ENCODE measurements at places on chromosomes 12 and 14.

DNA sequence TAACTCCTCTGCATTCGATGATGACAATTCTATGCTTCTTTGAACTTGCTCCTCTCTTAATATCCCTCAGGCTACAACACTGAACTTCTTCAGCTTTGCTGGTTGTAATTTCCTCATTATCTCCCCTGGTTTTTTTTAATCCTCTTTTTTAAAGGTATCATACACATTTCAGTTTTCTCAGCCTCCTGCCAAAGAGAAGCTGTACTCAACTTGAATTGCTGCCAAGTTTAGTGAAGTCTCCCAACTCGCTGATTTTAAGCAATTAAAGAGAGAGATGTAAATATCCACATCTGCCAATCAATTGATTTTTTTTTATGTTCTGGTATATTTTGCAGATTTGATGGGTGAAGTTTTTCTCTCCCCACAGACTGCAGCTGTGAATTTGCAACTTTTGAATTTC, 817.8 kb downstream of the GALC start:
- no peak for DNase-seq

- DNase-seq, result no peak
These were observed 174.1 kb upstream of the PRMT8 start for GRCh38 chr12:3316776-3317480.

DNA sequence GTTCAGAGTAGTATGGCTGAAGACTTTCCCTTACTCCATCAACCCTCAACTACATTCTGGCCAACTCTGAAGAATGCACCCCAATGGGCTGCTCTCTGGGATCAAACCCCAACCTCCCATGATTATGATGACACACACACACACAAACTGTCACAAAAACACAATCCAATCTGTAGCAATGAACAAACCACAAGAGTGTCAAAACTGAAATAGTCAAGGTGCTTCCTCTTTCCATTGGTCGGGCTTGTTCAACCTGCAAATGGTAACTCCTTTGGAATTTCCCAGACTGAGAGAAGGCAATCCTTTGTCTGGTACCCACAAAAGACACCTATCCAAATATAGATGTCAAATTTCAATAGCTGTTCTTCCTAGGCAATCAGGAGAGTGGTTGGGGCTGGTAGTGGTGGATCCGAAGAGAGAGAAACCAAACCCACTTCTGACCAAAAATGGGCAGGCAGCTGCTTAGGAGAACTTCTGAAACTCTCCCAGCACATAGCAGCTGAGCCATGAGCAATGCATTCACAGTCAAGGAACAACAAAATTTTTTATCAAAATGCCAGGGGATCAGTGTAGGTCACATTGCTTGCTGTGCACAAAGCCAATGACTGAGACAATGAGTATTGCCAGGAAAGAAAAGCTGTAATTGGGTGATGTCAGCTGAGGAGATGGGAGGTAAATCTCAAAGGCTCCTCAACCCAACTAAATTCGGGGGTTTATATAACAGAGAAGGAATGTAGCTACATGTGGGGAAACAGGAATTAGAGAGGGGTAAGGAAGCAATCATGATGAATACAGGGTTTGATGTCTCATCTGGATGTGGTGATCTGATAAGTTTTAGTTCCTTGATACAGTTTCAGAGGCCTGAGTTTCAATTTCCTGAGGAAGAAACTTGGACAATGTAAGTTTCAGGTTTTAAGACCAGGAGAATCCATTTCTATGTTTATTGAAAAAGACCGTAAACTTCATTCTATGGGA, 191.4 kb downstream of the KITLG start:
- no peak for DNase-seq

DNA sequence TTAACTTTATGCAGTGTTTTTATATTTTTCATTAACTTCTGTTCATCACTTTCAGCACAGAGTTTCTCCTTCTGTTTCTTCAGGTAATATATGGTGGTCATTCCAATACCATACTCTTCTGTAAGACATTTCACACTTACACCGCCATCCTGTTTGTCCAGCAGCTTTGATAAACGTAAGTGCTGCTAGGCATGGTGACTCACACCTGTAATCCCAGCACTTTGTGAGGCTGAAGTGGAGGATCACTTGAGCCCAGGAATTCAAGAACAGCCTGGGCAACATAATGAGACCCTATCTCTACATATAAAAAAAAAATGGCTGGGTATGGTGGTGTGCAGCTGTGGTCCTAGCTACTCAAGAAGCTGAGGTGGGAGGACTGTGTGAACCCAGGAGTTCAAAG, 55.8 kb downstream of the EXOC5 start:
- DNase-seq, result no peak

DNA sequence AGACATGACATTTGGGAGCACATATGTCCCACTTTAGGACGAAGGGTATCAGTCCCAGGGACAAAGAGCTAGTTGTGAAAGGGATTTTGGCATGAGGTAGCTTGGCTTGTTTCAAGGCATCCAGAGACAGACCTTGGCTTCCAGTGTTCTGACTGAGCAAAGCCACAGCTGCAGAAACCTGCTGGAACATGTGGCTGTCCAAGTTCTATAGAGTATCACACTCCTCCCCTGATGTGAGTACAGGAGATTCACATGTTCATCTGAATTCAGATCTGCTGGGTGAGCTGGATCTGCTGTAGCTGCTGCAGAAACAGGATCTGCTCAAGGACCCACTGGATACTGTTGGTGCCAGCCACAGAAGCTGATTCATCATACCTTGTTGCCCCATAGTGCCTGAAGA, 10.1 kb upstream of the C14orf39 start:
- DNase-seq, result no peak

GRCh38 chr14:50089208-50089607, 27.2 kb downstream of the VCPKMT start:
- DNase-seq, result peak; percentile 38

DNA sequence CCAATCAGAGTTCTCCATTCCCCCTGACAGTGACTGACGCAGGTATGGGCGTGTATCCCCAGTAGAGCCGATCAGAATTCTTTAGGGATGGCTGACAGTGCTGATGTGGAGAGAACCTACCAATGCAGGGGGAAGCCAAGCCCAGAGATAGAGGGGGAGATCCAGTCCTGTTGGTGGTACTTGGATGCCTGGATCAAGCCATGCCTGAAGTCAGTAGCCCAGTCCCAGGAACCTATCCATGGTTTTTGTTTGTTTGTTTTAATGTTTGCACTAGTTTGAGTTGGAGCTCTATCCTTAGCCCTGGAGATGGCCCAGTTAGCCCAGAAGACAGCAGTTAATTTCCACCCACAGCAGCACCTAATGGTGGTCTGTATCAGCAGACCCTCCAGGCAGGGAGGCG, 40.2 kb downstream of the FOXN4 start:
- DNase-seq, result no peak

DNA sequence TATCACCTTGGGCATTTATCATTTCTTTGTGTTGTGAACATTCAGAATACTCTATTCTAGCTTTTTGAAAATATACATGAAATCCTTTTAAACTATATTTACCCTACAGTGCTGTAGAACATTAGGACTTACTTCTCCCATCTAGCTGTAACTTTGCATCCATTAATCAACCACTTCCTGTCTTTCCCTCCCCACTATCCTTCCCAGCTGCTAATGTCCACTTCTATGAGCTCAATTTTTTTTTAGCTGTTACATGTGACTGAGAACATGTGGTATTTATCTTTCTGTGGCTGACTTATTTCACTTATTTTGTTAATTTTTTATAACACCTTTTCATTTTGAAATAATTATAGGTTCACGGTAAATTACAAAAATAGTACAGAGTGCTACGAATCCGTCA, 136.0 kb downstream of the LMNTD1 start:
- DNase-seq, result no peak

Data from naive thymus-derived CD8-positive, alpha-beta T cell (primary cell).